ENCODE measurements at places on chromosomes 16 and 17.

- no peak for DNase-seq
Observed at GRCh38 chr17:78174870-78175642, 6.7 kb downstream of the SYNGR2 start.

DNA sequence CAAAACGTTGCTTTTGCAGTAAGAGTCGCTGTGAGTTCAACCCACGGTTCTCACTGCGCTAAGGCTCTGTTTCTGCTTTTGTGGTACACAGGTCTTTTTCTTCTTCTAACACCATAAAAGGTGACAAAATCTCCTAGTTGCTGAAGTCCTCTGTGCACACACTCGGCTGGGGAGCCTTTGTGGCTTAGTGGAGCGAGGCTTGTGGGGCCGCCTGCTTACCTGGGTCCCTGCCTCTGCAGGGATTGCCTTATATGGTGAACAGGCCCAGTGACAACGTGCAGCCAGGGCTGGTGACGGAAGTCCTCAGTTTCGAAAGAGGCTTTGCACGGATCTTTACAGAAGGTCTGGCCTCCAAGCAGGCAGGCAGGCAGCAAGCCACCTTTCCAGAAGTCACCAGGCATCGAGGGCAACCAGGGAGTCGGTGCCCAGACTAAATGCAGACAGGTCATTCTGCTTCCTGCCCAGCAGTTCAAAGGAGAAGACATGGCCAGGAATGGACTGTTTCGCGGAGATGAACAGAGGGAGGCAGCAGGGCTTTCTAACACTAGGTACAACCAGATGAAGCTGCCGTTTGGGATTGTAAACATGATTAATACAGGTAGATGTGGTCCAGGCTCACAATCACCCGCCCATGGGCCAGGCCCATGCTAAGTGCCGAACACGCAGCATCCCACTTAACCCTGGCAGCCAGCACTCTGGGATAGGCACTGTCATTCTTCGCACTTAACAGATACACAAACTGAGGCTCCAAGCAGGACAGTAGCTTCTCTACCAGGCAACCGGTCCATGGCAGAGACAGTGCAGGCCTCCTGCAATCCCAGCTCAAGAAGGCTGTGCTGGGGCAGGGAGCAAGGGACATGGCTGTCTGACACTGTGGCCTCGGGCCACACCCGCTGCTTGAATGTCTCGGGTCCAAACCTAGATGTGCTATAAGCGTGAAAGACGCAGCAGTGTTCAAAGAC, 10.7 kb upstream of the MEAK7 start:
- DNase-seq, result peak; percentile 37

DNA sequence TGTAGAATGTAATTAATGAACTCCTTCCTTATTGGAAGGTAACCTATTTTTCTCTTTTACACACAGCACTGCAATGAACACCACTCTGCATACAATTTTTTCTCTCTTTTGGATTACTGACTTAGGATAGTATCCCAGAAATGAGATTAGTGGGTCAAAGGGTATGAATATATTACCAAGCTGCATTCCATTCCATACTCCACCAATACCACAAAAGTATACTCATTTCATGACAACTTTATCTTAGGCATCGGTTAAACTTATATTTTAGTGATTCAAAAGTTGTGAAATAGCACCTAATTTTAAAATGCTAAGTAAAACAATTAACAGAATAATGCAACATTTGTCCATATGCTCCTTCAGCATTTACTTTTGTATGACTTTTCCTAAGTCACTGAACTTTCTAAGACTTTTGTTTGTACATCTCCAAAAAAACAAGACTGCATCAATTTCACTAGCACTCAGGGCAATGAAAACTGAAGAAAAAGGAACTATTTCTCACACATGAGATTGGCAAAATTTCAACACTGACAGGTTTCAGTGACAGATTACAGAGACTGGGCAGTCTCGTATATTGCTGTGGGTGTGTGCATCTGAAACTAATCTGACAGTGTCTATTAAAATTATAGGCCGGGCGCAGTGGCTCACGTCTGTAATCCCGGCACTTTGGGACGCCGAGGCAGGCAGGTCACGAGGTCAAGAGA, 32.1 kb downstream of the HELZ start:
- DNase-seq, result no peak

- DNase-seq, result no peak
Observed at GRCh38 chr17:38982858-38983746, 15.9 kb upstream of the FBXO47 start.

GRCh38 chr16:73058221-73058615, 10.3 kb upstream of the ZFHX3 start:
- no peak for DNase-seq

DNA sequence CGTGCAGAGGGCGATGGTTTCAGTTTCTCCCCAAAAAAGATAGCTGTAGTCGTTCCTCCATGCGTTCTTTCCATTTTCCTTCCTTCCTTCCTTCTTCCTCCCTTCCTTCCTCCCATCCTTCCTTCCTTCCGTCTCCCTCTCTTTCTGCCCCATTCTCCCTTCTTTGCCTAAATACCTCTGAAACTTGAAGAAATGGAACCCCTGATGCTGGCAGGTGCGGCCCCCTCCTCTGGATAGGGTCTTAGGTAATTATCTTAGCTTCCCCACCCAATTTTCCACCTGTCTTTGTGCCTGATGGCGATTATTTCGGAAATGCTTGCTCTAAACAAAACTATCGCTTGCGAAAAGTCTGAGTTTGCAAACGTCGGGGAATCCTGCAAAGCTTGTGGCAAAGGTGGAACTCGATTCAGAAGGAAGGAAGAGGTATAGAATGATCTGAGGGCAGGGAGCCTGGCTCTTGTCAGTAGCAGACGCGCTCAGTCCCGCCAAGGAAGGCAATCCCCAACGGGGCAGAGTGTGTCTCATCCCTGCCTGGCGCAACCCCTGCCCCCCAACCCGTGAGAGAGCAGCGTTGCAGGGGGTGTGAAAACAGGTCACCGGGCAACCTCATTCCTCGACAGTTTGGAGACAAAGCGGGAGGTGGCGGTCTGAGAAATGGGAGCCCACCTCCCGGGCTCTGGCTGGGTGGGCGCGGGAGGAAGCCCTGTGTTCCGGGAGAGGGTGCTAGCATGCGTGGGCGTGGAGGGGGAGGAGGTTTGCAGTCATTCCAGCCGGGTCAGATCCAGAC, 2.9 kb upstream of the CBX8 start:
- no peak for DNase-seq

GRCh38 chr17:20271011-20271610, 196.2 kb downstream of the LGALS9B start:
- DNase-seq, result no peak

- no peak for DNase-seq
Observed at GRCh38 chr17:539066-539465, 175.6 kb downstream of the VPS53 start.

GRCh38 chr17:17681744-17682292, 560 bp downstream of the RAI1 start:
- no peak for DNase-seq

GRCh38 chr17:79495665-79496064, 115.2 kb downstream of the RBFOX3 start:
- no peak for DNase-seq

Data from stimulated activated CD8-positive, alpha-beta memory T cell treated with anti-CD3 and anti-CD28 coated beads, Interleukin-15, amount 100 ng/mL, for 24 hours (primary cell).